MM.1S (cell line): ENCODE measurements at places on chromosomes 1 and 21.

DNA sequence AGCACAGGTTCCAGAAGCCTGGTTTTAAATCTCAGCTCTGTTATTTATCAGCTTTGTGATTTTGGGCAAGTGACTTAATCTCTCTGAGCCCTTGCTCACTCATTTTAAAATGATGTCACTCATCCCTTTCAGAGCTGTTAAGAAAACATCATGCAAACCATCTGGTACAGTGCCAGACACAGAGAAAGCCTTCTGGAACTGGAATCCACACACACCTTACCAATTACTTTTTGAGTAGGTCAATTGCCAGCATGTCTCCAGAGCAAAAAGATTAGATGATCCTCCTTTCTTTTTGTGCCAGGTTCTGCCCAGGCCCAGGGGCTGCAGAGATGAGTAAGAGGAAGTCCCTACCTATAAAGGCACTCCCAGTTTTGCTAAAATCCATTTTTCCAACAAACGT is 61.3 kb downstream of the ROR1 start:
- DNase-seq, result no peak

DNA sequence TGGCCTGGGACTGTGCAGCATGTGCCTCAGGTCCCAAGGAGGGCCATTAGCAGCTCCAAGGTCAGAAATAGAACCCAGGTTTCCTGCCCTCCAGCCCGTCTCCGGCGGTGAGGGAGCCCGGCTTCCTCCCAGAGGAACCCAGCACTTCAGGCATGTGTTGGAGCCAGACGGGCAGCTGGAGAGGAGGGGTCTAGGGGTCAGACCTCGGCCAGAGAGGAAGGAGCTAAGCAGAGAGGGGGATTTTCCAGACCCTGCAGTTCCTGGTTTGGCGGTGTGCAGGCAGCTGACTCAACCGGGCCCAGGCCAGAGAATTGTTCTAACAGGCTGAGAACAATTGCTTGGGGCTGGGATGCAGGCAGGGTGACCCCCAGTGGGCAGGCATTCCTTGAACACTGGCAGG is 37.1 kb downstream of the HSPG2 start:
- no peak for DNase-seq

DNA sequence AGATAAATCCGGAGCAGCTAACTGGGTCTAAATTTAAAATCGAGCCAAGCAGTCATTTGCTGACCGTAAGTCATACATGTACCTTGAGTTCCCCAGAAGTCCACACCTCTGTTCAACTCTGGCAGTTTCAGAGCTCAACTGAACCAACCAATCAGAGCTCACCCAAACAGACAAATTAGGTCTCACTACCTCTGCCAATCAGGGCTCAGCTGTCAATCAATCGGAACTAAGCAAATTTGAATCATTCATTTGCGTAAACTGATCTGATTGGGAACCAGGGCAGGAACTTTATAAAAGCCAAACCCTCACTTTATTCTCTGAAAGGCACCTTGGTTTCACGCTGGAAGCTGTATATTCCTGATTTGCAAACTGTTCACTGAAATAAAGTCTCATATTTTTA is 11.2 kb upstream of the ACBD6 start:
- DNase-seq, result no peak

GRCh38 chr1:50106095-50106761 is 2.5 kb upstream of the ELAVL4 start:
- DNase-seq, result no peak

- DNase-seq, result no peak
Measured at GRCh38 chr21:21162786-21163185, 164.6 kb downstream of the NCAM2 start.
